Non-pigmented ciliary epithelial cell (primary cell): ENCODE measurements at places on chromosomes 7 and 10.

DNA sequence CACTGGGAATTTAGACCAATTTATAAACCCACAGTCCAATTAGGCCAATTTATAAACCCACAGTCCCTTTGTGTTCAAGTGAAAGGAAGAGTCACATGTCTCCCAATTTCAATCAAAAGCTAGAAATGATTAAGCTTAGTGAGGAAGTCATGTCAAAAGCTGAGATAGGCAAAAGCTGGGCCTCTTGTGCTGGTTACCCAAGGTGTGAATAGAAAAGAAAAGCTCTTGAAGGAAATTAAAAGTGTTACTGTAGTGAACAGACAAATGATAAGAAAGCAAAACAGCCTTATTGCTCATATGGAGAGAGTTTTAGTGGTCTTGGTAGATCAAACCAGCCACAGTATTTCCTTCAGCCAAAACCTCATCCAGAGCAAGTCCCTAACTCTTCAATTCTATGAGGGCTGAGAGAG lies 245.0 kb downstream of the HDAC9 start:
- no peak for DNase-seq

DNA sequence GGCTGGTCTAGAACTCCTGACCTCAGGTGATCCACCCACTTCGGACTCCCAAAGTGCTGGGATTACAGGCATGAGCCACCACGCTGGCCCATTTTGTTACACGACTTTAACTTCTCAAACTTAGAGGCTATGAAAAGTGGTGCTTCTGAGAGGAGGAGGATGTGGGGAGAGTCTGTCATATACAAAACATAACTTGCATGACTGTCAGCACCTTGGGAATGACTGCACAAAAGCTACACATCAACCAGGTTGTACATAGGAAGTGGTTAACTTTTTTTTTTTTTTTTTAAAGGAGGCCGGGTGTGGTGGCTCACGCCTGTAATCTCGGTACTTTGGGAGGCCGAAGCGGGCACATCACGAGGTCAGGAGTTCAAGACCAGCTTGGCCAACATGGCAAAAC lies 43.4 kb upstream of the GSDME start:
- DNase-seq: no peak

GRCh38 chr7:69318794-69319193 lies 279.5 kb upstream of the AUTS2 start:
- DNase-seq: no peak

DNA sequence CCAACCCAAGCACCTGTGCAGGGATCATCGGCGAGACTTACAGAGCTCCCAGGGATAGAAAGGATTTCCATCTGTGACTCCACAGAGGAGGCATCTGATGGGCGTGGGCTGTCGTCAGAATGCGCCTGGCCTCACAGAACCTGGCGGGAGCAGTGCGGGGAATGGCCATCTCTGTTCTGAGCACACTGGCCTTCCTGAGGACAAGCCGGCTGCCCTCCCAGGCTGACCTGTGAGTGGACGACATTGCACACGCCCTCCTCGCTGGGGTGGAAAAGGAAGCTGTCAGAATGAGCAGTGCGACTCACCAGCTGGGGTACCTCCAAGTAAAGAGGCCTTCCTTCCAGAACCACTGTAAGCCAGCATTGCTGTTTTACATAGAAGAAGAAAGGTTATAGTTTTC lies 234.6 kb upstream of the PITRM1 start:
- no peak for DNase-seq

GRCh38 chr10:107545717-107546116 lies 381.2 kb upstream of the SORCS1 start:
- DNase-seq: no peak

DNA sequence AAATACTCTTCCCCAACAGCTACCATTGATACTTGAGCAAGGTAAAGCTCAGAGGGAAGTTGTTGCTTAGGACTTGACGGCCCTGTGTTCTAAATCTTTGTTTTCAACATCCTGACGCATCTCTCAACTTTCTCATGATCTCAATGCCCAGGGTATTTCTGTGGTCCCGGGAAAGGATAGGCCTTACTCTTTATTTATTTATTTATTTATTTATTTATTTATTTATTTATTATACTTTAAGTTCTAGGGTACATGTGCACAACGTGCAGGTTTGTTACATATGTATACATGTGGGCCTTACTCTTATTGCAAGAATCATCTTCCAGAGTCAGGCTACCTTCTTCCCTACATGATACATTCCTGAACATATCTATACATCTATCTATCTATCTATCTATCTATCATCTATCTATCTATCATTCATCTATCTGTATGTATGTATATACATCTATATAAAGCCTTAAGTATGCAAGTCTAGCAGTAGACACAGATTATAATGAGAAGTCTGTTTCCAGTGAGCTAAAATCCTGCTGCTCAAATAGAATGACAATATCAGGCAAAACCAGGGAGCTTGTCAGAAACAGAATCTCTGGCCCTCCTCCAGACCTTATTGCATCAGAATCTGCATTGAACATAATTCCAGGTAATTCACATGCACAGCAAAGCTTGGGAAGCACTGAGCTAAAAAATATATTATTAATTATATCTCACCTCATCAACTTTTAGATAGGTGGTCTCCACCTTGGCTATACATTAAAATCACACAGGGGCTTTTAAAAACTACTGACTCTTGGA lies 12.2 kb upstream of the CPA5 start:
- DNase-seq: no peak
